ENCODE measurements at places on chromosomes 4 and X.

DNA sequence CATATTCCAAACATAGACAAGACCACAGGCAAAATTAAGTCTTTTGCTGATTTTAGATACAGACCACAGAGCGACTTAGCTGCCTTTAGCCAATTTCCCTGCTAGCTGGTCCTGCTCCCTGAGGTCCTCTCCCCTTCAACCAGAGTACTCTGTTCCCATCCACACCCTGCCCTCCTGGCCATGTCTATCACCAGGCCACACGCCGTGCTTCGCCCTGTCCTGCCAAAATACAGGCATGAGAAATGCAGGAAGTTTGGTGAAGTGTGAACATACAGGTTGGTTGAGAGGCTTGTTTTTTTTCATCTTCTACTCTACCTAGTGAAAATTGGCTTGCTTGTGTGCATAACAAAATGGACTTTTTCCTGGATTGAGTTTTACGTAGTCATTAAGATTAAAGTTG, 226.2 kb upstream of the TENM3 start:
- DNase-seq = no peak

DNA sequence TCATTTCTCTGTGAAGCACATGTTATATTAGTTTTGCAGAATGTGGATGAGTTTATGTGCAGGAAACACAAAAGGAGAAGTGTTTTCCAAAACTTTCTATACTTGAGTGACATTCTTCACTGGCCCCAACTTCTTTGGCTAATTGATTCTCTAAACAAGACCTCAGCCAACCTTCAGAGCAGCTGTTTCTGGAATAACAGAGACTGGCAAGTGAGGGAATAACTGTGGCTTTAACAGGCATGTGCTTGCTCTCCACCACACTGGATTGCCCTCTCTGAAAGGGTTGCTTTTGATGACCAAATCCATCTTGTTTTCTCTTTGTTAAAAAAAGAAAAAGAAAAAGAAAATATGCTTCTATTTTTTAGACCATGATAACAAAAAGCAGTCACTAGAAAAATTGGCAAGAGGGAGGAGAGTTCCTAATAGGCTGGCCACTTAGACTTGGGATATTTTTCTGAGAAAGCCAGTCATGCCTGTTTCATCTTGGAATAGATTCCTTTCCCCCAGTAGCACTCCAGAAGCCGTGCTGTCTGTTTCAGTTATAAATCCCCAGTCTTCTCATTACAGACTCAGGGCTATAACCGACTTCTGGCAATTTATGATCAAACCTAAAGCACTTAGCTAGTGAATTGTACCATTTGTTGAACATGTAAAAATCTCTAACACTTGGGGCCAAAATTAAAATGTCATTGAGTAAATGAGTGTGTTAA, 295.0 kb upstream of the NR3C2 start:
- no peak for DNase-seq

- no peak for DNase-seq
Measured at GRCh38 chr4:15005474-15006115, 3.3 kb downstream of the CPEB2 start.

GRCh38 chr4:61540944-61541343, 340.8 kb downstream of the ADGRL3 start:
- no peak for DNase-seq

DNA sequence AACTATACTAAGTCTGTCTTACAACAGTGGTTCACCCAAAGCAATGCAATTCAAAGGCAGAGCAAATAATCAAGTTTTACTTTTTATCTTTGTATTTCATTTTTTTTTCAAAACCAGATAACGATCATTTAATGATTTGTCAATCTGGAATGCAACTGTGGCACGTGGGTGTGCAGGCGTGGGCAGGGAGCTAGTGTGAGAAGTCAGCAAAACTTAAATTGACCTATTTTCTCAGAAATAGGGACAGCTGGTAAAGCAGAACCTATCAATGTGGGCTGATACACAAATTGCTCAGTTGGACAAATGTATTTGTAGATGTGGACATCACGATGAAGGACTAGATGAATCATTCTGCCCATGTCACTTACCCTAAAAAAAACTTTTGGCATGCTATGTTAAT, 105.6 kb downstream of the CBLL2 start:
- no peak for DNase-seq

DNA sequence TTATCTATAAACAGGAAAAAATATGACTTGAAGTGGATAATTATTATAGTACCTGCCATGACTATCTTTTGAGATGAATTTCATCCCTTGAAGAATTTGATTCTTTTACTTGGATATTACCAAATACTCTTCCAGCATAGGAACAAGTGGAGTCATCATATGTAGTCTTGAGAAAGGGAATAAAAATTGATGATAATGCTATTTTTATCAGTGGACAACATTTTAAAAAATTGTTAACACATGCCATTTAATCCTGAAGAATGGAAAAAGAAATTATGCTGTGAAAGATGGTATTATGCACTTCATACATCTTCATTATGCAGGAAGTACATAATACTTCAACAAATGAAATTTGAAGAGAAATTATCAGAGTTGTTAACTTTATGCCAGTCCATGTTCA, 83.6 kb downstream of the ITIH6 start:
- no peak for DNase-seq

DNA sequence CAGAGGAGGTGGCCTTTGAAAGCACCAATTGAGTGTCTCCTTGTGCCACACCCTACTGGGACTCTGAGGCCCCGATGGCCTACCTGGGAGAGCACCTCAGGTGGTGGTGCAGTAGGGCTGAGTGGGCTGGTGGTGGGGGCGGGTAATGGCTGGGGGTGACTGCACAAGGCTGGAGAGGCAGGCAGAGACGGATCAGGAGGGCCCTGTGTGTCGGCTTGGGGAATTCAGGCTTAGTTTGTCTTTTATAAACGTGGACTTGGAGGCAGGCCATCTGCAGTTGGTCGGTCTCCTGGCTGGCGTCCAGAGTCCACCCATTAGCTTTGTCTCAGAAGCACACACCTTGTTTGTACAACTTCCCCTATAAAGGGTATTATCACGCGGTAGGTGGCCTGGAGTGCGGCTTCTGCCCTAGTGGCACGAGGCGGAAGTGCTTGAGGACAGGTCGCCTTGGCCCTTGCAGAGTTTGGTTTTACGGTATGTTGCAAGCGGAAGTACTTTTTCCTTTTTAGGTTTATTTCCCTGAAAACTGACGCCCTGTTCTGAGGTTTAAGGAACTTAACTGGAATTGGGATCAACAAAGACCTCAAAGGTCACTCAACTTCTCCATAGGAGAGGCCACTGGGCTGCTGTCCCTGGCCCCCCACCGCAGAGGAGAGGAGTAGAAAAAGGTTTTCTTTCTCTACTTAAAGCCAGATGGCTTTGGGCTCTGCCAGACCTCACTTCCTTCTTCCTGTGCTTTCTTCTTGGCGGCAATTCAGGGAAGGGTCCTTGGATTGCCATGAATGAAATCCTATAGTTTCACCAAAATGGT, 8.0 kb downstream of the TBC1D14 start:
- peak; percentile 82 for DNase-seq

DNA sequence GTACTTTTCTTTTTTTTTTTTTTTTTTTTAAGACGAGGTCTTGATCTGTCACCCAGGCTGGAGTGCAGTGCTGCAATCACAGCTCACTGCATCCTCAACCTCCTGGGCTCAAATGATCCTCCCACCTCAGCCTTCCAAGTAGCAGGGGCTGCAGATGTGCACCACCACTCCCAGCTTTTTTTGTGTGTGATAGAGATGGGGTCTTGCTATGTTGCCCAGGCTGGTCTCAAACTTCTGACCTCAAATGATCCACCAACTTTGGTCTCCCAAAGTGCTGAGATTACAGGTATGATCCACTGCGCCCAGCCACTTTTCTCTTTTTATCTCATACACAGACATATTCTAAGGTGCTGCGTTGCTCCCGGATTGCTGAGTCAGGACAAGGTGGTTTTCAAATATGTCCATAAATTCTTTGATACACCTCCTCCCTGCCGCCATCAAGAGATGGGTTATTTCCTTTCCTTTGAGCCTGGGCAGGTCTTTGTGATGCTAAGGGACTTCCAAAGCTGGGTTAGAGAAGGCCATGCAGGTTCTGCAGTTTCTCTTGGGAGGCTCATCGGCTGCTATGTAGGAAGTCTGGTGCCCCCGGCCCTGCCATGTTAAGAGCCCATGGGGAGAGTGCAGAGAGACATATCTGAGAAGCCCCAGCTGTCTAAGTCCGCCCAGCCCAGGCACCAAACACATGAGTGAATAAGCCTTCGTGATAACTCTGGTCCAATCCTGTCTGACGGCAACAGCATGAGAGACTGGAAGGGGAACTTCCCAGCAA, 8.4 kb upstream of the PLA2G12A start:
- DNase-seq = no peak

DNA sequence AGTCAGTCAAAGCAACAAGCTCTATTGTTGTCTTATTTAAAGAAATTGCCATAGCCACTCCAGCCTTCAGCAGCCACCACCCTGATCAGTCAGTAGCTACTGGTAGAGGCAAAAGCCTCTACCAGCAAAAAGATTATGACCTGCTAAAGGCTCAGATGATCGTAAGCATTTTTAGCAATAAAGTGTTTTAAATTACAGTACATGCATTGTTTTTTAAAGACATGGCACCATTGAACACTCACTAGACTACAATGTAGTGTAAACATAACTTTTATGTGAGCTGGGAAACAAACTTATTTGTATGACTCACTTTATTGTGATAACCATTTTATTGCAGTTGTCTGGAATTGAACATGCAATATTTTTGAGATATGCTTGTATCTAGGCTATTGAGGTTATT, 32.3 kb upstream of the DYNLT3 start:
- DNase-seq = no peak

GRCh38 chr4:37471093-37471492, 215.1 kb downstream of the RELL1 start:
- no peak for DNase-seq

DNA sequence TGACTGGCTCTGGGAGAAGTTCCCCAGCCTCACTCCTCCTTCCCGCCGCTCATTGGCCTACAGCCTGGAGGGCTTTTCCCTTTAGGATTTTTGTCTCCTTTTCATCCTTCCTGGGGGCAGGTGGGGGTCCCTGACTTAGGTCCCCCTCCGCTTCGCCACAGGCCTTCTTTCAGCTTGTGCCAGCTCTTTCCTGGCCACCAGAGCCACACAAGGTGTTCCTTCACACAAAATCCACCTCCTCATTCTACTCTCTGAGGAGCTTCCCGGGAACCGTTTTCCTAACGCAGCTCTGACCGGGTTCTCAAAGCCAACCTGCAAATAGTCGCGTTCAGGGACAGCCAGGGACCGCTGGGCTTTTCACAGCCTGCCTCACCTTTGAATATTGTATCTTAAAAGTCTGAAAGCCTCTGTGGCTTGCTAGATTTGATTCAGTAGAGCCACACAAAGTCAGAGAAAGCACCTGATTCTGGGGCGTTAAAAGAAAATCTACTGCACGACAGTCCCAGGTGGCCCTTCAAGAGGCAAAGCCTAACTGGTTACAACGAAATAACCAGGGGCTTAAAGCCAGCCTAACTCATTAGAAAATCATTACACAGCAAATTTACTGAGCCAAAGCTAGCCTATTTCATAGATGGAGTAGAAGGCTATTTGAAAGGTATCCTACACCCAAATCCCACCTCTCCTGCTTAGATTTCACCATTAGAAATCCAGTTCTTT, 731 bp upstream of the GPC3 start:
- DNase-seq = no peak

DNA sequence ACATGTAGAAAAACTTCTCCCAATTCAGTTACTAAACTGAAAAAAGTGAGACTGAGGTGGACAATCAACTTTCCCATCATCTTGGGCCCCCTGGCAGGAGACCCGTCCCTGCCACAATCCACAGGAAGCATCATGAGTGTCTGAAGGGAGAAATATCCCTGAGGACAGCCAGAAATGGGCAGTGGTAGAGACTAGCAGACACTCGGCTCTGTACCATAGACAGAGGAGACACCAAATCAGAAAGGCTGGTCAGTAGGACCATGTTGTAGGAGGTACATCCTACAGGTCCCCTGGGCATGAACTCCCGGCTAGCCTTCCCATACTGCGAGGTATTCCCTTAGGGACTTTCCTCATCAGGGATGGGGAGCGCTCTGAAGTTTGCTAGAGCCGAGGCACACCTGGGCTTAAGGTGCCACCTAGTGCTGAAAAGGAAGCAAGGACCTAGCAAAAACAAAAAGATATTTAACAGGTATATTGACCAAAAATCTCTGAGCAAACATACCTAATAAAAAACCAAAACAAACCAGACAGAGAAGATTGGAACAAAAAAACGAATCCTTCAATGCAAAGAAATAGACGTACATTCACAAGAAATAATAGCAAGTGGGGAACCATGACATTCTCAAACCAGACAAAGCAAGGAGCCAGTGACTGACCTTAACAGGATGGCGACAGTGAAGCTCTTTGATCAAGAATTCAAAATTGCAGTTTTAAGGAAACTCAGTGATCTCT, 55.6 kb downstream of the HAUS3 start:
- peak; percentile 33 for DNase-seq

DNA sequence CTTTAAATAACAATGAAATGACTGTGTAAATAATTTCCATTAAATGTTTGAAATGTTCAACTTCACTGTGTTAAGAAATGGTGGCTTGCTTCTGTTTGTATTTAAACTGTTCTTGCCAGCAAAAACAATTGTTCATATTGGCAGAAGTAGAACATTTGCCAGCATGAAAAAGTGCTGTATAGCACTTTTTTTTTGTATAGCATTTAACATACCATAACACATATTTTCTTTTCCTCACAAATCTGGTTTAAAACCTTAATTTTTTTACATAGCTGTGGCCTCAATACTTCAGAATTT, 94.1 kb downstream of the COX18 start:
- DNase-seq = no peak

DNA sequence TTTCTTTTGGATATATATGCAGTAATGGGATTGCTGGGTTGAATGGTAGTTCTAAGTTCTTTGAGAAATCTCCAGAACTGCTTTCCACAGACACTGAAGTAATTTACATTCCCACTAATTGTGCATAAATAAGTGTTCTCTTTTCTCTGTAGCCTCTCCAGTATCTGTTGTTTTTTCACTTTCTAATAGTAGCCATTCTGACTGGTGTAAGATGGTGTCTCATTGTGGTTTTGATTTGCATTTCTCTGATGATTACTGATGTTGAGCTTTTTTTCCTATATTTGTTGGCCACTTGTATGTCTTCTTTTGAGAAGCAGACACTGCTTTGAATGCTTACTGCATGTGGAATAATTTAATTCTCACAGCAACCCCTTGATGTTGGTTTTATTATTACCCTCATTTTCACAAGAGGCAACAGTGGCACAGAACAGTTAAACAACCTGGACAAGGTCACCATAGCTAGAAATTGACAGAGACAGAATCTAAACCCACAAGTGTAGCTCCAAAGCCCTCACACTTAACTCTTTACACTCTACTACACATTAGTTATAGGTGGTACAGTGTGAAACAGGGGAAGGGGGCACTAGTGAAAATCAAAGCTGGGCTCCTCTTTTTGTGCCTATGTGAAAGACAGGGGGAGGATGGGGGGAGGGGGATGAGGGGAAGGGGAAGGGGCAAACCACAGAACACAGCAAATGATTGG, 96.1 kb downstream of the REELD1 start:
- DNase-seq = no peak

DNA sequence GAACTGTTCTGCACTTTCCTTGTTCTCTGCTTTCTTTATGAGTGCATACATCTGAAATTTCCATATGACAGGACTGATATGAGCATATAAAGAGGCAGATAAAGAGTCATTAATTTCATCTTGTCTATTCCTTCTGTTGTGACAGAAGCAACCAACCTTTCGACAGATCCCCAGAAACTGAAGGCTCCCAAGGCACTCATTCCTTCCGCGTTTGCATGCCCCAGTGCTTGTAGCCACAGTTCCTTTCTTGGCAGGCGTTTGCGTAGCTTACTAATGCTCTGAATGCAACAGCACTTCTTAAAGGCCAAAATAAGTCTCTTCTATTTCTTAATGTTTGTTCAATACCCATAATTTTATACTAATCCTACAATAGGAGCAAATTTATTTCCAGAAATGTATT, 94.0 kb upstream of the TBL1X start:
- no peak for DNase-seq

GRCh38 chr4:25107827-25108516, 52.3 kb downstream of the SEPSECS start:
- DNase-seq = no peak

Data from NCI-H1105 (cell line).